Calu3 (cell line): ENCODE measurements at places on chromosomes 6 and 20. TPM values are rescaled to one million over a fixed set of nuclear protein-coding genes. Genes with fewer than 3 reads are reported as not detected.

AVP gene
- total RNA-seq: not detected in 2 replicates

XRN2 gene
- total RNA-seq: 23.4 and 24.7 TPM in 2 replicates

UNC5CL gene
- total RNA-seq: 10.6 and 15.9 TPM in 2 replicates

TRAPPC3L gene
- total RNA-seq: not detected in 2 replicates

RAMACL gene
- 1.3 and 2.2 TPM in 2 replicates for total RNA-seq

SOX18 gene
- total RNA-seq: not detected in 2 replicates

WFDC8 gene
- not detected in 2 replicates for total RNA-seq

XKR7 gene
- not detected in 2 replicates for total RNA-seq

NRSN1 gene
- 0.14 TPM in 1 of 2 replicates, not detected in the other for total RNA-seq

BTN1A1 gene
- not detected in 2 replicates for total RNA-seq

GPSM3 gene
- total RNA-seq: 6.2 and 6.3 TPM in 2 replicates

RAET1G gene
- 0.54 TPM in 1 of 2 replicates, not detected in the other for total RNA-seq

MMP24OS gene
- total RNA-seq: 86.8 and 95.4 TPM in 2 replicates

RAB44 gene
- total RNA-seq: not detected in 2 replicates

GRCh38 chr6:136464148-136464547 lies 86.1 kb downstream of the MAP7 start:
- DNase-seq: no peak
- no peaks in the 10 kb centered on the region for H3K4me1 ChIP-seq
- H3K27ac ChIP-seq: no peak overlapping the region
- no peaks in the 10 kb centered on the region for H3K36me3 ChIP-seq
- H3K4me3 ChIP-seq: no peak overlapping the region
- H3K27me3 ChIP-seq: no peaks in the 10 kb centered on the region

DNA sequence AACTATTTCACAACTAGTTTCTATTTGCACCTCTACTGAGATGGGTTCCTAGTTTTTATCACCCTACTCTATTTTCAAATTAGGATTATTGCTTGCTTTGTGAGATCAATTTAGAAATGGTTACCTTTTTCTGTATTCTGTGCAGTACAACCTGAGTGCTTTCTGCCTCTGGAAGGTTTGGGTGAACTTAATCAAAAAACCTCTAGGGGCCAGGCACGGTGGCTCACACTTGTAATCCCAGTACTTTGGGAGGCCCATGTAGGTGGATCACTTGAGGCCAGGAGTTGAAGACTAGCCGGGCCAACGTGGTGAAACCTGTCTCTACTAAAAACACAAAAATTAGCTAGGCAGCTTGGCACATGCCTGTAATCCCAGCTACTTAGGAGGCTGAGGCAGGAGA lies 63.3 kb downstream of the SCAF8 start:
- peaks cover 10% of the 10 kb centered on the region for H3K4me1 ChIP-seq
- DNase-seq: no peak
- H3K4me3 ChIP-seq: no peak overlapping the region
- H3K36me3 ChIP-seq: peaks cover 5% of the 10 kb centered on the region

DNA sequence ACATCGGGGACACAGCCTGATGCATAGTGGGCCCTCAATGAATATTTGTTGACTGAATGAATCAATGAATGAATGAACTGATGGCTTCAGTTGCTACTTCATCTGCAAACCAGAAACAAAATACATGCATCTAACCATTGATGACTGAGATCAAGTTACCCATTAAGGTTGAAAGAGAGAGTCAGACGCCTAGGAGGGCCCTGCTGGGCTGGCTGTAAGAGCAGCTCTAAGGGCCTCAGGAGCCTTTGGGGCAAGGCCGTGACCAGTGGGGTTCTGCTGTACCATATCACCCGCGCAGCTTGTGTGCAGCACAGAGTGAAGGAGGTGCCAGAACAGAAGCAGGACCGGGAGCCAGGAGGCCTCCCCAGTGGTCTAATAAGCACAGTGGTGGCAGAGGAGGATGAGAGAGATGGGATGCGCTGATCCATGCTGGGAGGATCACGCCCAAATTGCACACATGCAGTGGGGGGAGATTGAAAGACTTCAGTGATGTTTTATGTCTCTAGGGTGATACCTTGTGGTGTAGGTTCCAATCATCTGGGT lies 96.1 kb upstream of the KCNG1 start:
- H3K36me3 ChIP-seq: peaks cover 5% of the 10 kb centered on the region
- peaks cover 19% of the 10 kb centered on the region for H3K4me1 ChIP-seq
- DNase-seq: no peak
- H3K27ac ChIP-seq: no peak overlapping the region
- no peak overlapping the region for H3K4me3 ChIP-seq
- H3K27me3 ChIP-seq: peaks cover 43% of the 10 kb centered on the region

GRCh38 chr6:78832091-78832808 lies 35.1 kb upstream of the IRAK1BP1 start:
- no peak for DNase-seq
- no peaks in the 10 kb centered on the region for H3K36me3 ChIP-seq
- H3K27ac ChIP-seq: no peak overlapping the region
- H3K4me1 ChIP-seq: no peaks in the 10 kb centered on the region
- no peak overlapping the region for H3K4me3 ChIP-seq
- no peaks in the 10 kb centered on the region for H3K27me3 ChIP-seq

DNA sequence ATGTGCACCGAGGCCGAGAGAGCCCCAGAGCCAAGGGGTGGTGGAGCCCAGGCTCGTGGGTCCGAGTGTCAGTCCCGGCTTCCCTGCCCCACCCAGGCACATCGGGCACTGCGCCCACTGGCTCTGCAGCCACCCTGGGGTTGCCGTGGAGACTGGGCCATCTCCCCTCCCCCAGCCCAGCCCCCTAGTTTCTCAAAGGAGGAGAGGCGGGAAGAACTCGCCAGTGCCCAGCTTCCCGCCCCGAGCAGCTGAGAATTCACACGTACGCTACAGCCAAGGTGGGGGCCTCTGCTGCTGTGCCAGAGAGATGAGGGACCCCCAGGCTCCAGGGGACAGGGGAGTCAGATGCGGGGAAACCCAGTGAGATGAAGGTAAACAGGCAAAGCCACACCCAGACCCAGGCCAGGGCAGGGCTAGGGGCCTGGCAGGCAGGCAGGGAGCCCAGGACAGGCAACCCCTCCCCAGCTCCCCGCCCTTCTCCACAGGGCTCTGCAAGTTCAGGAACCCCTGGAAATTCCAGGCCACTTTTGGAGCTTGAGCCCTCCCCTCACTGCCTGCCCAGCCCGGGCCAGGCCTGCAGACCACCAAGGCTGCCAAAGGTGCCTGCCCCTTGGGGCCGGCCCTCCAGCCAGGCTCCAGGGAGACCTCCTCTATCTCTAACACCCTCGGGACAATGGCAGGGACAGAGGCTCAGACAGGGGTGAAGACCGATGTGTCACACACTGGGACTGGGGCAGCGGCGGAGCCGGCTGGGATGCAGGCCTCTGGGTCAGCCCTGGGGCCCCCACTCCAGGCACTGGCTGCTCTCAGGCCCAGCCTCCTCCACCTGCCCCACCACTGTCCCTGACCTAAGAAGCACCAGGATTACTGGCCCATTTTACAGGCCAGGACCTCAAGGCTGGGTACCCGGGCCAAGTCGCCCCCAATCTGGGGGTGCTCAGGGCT lies 6.0 kb downstream of the LAMA5 start:
- H3K27me3 ChIP-seq: no peaks in the 10 kb centered on the region
- H3K36me3 ChIP-seq: peaks cover 98% of the 10 kb centered on the region
- peak overlapping the region; percentile 94 for H3K27ac ChIP-seq
- peaks cover 90% of the 10 kb centered on the region for H3K4me1 ChIP-seq

DNA sequence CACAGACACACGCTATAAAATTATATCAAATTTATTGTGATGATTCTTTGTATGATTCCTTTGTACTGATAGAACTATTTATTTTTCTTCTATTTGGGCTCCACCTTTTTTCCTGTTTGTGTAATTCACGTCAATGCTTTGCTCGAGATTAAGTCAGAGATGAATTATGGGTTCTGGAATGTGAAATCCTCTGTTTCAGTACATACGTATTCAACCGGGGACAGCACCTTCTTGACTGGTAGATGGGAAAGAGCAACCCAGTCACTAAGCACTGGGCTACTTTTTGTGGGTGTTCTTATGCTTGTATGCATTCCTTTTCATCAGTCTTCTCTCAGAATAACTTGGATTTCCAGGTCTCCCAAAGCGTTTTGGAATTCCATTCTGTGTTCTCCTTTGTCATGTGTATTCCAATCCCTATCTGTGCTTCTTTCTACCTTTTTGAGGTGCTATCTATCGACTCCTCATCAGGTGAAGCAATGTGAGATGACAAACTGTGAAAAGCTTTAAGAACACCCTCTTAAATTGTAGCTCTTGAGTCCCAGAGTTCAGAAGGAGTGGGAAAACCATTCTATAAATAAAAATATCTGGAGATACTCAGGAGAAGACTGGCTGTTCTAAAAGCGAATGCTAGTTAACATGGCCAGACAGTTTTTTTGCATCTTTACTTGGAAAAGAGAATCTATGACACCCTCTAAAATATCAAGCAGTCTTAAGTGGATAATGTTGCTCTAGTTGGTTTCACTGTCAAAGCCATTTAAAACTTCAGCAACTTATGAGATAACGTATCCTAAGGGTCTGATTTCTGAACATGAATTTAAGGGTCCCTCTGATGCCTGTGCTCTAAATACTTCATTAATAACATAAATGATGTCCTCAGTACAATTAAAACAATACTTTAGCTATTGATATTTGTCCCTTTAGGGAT lies 197.7 kb upstream of the PREP start:
- H3K27ac ChIP-seq: peak overlapping the region; percentile 66
- H3K27me3 ChIP-seq: no peaks in the 10 kb centered on the region
- H3K4me3 ChIP-seq: no peak overlapping the region
- no peak for DNase-seq
- no peaks in the 10 kb centered on the region for H3K36me3 ChIP-seq

- DNase-seq: peak; percentile 20
- no peaks in the 10 kb centered on the region for H3K27me3 ChIP-seq
- H3K4me3 ChIP-seq: no peak overlapping the region
- H3K36me3 ChIP-seq: peaks cover 12% of the 10 kb centered on the region
- H3K27ac ChIP-seq: no peak overlapping the region
These were observed 5.9 kb downstream of the SLC2A10 start for GRCh38 chr20:46715292-46715756.

- H3K4me1 ChIP-seq: no peaks in the 10 kb centered on the region
- H3K36me3 ChIP-seq: no peaks in the 10 kb centered on the region
These were observed 491.3 kb upstream of the GJE1 start for GRCh38 chr6:141641406-141641805.

- H3K4me3 ChIP-seq: no peak overlapping the region
- peaks cover 25% of the 10 kb centered on the region for H3K27me3 ChIP-seq
- no peaks in the 10 kb centered on the region for H3K4me1 ChIP-seq
- no peak overlapping the region for H3K27ac ChIP-seq
- H3K36me3 ChIP-seq: no peaks in the 10 kb centered on the region
These were observed 26.2 kb downstream of the BCAS1 start for GRCh38 chr20:54044156-54044555.

DNA sequence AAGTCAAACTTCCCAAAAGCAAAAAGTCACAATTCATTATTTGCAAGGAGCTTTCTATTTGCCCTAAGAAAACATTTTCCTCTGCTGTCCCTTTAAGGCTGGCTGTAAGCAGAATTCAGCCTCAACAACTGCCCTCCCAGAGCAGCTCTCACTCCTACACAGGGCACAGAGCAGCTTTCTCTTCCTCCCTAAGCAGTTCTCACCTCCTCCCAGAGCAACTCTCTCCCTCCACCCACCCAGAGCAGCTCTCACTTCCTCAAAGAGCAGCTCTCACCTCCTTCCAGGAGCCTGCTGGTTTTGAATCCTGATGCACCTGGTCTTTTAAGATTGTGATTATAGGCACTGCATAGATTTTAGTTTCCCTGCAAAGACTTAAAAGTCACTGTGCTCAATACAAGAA lies 120.6 kb upstream of the TMEM181 start:
- no peaks in the 10 kb centered on the region for H3K27me3 ChIP-seq
- H3K27ac ChIP-seq: no peak overlapping the region
- H3K4me3 ChIP-seq: no peak overlapping the region
- no peak for DNase-seq
- peaks cover 5% of the 10 kb centered on the region for H3K36me3 ChIP-seq

DNA sequence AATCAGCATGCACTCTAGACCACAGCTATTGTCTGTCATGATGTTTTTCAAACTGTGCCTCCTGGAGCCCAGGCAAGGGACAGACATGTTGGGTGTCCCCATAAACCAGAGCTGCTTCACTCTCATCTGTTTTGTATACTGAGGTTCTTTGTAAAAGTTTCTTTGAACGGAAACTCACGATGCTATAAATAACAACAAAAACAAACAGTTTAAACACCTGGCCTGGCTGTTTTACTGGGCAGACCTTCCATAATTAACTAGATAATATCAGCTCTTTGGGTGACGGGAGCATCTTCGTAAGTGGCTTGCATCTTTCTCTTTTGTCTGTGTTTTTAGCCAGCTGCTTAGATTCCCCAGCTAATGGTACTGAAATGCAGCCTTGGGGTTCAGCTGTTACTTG lies 190.3 kb downstream of the ZDHHC14 start:
- no peak for DNase-seq
- no peaks in the 10 kb centered on the region for H3K36me3 ChIP-seq
- H3K27me3 ChIP-seq: no peaks in the 10 kb centered on the region
- H3K4me1 ChIP-seq: no peaks in the 10 kb centered on the region

GRCh38 chr6:27441001-27441400 lies 31.9 kb downstream of the ZNF184 start:
- no peak overlapping the region for H3K27ac ChIP-seq
- DNase-seq: no peak
- H3K27me3 ChIP-seq: no peaks in the 10 kb centered on the region
- H3K36me3 ChIP-seq: no peaks in the 10 kb centered on the region
- H3K4me3 ChIP-seq: no peak overlapping the region

DNA sequence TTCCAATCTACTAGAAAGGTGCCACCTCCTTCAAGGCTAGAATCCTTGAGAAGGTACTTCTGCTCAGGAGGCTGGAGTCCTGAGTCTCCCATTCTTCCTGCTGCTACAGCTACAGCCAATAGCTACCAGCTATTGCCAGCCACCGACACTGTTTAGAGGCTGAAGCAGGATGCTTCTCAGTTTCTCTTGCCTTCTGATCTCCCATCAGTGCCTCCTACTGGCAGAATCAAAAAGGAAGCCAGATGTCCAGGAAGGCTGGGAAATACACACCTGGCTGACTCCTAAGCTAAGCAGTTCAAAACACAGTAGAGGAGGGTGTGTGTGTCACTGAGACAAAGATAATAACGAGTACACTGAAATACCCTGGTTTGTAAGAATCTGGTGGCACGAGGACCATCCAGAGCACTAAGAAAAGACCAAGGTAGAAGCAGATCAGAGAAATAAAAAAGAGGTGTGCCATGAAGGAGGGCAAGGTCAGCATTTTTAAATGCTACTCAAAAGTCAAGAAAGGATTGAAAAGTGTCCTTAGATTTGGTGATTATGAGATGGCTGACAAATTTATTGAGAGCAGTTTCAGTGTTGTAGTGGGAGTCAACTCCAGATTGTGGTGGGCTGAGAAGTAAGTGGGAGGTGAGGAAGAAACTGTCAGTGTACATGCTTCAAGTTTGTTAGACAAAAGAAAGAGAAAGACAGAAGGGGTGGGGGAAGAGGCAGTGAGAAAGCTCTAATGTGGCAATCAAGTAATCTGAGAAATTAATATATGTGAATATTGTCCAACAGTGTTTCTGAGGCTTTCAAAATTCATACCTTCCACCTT lies 2.3 kb upstream of the HLA-DMA start:
- H3K27ac ChIP-seq: no peak overlapping the region
- peaks cover 16% of the 10 kb centered on the region for H3K36me3 ChIP-seq
- DNase-seq: peak; percentile 51

GRCh38 chr6:34729631-34730470 lies 27.5 kb upstream of the SNRPC start:
- H3K27me3 ChIP-seq: no peaks in the 10 kb centered on the region
- no peaks in the 10 kb centered on the region for H3K4me1 ChIP-seq
- H3K36me3 ChIP-seq: no peaks in the 10 kb centered on the region
- no peak for DNase-seq

- no peak for DNase-seq
- H3K27me3 ChIP-seq: peaks cover 5% of the 10 kb centered on the region
- H3K27ac ChIP-seq: no peak overlapping the region
These were observed 4.6 kb downstream of the IP6K3 start for GRCh38 chr6:33742092-33742491.
